ENCODE measurements at places on chromosomes 16 and 17.

GRCh38 chr16:81532491-81533174 is 88.0 kb downstream of the CMIP start:
- DNase-seq = no peak

DNA sequence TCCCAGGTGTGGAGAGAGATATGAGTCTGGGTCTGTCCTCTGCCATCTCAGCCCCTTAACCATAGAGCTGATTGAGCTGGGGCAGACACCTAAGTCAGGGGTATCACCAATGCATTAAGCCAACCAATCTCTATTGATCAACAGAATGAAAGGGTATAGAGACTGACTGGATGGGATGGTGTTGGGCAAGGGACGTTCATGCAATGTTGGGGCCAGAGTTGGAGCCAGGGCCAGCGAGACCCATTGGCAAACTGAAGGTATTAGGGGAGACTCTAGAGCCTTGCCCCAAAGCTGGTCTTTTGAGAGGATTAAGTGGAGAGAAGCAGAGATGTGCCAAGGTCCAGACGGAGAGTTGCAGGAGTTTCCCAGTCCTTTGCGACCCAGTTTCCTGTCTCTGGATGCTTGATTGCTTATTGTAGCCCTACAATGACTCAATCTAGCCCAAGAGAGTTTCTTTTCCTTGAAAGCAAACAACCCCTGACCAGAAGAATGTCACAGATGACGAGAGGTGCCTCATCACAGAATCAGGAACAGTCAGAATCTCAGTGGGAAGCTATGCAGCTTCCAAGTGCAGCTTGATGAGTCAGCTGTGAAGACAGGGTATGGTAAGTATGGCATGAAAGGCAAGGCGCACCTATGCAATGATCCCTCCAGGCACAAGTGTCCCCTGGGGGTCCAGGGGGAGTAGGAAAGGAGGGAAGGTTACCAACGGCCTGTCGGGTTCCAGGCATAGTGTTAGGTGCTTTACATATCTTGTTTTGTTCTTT is 137.2 kb downstream of the UTP18 start:
- no peak for DNase-seq

DNA sequence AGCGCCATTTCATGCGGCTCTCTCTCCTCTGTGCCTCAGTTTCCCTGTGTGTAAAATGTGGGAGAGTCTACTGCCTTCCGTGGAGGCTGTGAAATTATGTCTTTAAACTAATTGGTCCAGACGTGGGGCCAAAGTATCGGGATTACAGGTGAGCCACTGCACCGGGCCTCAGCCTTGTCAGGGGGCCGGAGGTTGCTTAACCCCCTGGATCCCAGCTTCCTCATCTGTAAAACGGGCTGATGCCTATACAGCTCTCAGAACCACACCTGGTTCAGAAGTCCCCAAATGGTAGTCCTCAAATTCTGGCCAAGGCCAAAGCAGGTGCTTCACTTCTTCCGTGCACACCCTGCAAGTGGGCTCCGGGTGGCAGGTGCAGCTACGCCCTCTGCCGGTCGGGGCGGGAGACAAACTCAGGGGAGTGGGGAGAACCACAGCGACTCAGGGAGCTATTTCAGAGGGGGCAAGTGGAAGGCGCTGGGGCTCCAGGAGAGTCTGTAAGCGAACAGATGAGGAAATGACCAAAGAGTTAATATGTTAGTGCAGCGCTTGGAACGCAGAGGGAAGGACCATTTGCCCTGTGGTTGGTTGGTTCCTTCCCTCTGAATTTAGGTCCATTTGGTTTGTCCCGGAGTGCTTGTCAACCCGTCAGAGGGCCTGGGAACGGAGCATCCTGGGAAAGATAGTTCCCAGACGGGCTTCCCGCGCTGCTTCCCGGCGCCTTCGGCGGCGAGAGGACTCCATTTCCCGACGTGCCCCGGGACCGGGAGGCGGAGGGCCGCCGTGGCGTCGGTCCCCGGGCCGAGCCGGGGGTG is at the start of gene MGRN1:
Gene MGRN1 (plus strand): TSS at position 812 of the 812 bp plus-strand sequence. CDS start 135 bp downstream, outside the sequence.
- DNase-seq = peak; percentile 97

DNA sequence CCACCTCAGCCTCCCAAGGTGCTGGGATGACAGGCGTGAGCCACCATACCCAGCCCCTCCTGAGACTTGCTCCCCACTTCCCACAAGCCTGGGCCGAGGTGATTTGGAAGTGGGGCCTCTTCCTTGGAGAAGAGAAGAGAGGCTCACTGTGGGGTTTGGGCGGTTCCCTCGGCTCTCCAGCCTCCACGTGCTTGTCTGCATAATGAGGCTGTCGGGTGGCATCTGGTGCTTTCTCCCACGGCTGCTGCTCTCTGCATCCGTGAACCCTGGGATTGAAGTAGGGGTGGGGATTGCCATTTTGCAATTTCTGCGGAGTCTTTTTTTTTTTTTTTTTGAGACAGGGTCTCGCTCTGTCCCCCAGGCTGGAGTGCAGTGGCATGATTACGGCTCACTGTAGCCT is 101.4 kb downstream of the RAP1GAP2 start:
- no peak for DNase-seq

DNA sequence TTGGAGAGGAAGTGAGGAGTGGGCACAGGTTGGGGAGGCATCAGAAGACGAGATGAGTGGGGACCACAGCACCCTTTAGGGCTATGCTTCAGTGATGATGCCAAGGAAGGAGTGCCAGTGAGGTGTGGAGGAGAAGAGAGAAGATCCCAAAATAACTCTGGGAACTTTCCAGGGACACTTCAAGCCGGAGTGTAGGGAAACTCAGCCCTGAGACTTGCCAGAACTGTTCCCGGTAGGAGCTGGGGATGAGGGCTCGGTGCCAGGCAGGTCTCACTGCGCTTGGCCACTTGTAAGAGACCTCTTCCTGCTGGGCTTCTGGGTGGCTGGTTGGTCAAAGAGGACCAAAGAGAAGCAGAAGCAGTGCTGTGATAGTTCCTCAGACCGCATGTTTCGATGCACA is 63.6 kb downstream of the SHISA6 start:
- DNase-seq = no peak

DNA sequence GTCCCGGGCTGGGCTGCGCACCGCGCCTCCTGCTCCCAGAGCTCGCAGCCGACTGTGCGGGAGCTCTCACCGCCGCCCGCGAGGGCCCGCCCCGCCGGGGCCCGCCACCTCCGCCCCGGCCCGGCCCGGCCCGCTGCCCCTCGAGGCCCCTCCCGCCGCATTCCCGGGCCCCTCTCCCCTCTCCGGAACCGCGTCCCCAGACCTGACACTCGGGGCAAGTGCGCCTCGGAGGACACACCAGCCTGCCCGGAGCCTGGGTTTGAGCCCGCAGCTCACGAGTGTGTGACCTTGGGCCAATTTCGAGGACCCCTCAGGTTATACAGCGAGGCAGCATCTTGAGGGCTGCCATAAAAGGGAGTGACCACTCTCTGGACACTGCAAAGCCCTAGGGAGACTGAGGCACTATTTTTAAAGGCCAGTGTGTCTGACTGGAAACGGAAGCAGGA is 2.0 kb upstream of the GRIN2C start:
- no peak for DNase-seq

GRCh38 chr17:65066901-65067300 is 10.4 kb upstream of the GNA13 start:
- DNase-seq = no peak

DNA sequence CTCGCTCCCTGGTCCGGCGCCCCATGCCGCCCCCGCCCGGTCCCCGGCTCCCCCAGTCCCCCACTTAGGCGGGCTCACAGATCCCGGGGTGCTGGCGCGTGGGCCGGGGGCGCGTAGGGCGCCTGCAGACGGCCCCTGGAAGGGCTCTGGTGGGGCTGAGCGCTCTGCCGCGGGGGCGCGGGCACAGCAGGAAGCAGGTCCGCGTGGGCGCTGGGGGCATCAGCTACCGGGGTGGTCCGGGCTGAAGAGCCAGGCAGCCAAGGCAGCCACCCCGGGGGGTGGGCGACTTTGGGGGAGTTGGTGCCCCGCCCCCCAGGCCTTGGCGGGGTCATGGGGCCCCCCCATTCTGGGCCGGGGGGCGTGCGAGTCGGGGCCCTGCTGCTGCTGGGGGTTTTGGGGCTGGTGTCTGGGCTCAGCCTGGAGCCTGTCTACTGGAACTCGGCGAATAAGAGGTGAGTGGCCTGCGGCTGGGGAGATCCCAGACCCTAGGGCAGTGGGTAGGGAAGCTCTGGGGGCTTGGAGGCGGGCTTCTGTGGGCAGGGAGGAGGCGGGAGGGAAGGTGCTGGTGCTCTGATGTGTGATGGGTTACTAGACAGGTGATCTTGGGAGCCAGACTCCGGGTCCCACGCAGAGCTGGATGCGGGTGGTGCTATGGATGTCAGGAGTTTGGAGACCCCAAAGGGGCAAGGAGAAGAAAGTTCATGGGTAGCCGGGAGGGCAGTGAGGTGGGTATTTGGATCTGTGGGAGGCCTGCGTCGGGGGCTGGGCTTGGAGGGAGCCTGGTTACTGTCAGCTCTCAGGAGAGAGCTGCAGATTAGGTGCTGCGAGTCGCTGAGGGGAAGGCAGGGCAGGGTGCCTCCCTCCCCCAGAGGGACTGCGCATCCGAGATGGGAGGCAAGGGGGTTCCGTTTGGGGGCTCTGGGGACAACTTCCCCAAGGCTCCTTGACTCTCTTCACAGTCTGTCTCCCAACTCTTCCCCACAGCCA is 560 bp downstream of the EFNB3 start:
- DNase-seq = no peak

DNA sequence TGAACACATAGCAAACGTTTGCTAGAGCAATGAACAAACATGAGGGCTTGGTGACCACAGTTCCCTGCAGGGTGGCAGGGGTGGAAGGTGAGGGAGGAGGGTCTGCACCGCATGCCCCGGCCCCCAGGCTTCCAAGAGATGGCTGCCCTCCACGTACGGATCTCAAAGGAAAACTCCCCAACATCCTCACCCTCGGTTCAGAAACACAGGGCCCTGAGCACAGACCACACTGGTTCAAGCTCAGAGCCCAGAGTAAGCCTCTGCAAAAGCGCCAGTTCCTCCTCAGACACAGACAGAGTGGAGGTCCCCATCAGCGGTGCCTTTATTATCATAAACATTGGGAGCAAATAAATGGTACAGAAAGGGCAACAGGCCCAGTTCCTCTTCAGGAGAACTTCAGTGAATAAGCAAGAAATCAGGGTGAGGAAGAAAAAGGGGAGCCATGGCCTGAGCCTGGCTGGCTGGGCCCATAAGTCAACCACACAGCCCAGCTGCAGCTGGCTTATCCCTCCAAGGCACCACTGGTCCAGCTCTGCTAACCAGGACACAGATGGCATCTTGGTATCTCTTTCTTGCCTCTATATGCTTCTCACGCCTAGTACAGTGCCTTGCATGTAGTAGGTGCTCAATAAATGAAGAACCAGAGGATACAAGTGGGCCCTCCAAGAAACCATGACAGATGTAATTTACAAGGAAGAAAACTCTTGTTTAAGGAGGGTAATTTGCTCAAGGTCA is 11.0 kb downstream of the MPO start:
- DNase-seq = no peak

DNA sequence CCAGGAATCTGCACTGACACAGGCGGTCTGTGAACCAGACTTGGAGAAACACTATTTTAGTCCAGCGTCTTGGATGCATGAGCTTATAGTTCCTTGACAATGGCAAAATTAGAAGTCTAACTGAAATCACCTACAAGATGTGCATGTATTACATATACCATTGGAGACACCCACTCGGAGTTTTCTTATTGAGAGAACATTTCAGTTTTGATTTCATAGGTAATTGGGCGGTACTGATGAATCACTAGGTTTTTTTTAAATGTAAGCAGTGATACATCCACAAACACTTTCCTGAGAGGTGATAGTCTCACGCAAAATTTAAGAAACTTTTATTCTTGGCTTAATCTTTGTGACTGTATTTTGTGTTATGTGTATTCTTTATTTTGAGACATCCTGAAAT is 69.8 kb downstream of the PRKCA start:
- no peak for DNase-seq

DNA sequence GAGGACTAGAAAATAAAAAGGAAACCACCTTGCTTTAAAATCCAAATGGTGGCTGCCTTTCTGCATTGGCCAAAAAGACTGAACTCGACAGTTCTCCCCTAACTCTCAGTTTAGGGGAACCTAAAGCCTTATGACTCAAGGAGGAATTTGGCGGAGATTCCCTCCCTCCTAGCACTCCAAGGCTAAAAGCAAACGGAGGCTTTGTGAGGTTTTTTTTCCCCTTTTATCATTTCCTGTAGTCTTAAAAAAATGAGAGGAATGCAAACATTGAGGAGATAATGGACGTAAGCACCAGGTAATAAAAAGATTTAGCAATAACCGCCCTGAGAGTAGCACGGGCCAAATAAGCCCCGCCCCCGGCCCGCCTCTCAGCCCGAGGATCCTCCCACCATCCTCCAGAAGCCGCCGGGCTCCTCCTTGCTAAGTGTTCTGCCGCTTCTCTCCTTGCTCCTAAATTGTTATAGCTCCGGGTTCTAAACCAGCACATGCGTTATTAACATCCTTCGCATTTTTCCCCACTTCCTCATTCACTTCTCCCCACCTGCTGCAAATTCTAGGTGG is 5.8 kb upstream of the KIFC3 start:
- peak; percentile 72 for DNase-seq

GRCh38 chr17:2837147-2837561 is 40.9 kb downstream of the RAP1GAP2 start:
- DNase-seq = no peak

DNA sequence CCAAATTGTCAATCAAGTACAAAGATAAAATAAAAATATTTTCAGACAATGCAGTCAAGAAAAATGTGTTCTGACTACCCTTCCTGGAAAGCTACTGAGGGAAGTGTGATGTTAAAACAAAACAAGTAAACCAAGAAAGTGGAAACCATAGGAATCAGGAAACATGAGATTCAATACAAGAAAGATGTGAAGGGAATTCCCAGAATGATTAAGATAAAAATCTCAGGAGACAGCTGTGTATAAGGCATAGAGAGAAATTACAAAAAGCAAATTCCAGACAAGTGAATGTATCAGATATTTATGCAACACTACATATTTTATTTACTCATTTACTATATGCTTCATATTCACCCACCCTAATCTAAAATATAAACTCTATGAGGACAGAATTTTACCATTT is 32.2 kb downstream of the TRIM37 start:
- DNase-seq = no peak

- DNase-seq = peak; percentile 19
Measured at GRCh38 chr17:57355090-57355859, 99.0 kb downstream of the MSI2 start.

DNA sequence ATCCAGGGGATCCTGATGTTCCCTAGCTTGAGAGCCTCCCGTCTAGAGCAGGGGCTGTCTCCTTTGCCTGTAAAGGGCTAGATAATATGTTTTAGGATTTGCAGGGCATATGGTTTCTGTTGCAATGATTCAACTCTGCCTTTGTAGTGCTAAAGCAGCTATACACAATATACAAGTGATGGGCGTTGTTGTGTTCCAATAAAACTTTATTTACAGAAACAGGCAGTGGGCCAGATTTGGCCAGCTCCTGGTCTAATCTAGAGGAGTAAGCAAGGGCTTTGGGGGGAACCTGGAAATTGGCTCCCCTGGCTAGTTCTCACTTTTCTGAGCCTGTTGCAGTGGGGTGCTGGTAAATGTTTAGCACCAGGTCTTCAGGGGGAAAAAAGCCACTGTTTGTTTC is 13.8 kb downstream of the WWOX start:
- no peak for DNase-seq
